ENCODE measurements at places on chromosomes 16 and 17.
A peak's percentile ranks its signal among the peaks of the same experiment; 100 is the strongest.

GRCh38 chr17:27664606-27664965 is 33.6 kb downstream of the LGALS9 start:
- no peak for DNase-seq

GRCh38 chr17:60305141-60305540 is 86.8 kb downstream of the USP32 start:
- DNase-seq, result no peak

- no peak for DNase-seq
These were observed 117.7 kb upstream of the FOXF1 start for GRCh38 chr16:86392436-86393152.

DNA sequence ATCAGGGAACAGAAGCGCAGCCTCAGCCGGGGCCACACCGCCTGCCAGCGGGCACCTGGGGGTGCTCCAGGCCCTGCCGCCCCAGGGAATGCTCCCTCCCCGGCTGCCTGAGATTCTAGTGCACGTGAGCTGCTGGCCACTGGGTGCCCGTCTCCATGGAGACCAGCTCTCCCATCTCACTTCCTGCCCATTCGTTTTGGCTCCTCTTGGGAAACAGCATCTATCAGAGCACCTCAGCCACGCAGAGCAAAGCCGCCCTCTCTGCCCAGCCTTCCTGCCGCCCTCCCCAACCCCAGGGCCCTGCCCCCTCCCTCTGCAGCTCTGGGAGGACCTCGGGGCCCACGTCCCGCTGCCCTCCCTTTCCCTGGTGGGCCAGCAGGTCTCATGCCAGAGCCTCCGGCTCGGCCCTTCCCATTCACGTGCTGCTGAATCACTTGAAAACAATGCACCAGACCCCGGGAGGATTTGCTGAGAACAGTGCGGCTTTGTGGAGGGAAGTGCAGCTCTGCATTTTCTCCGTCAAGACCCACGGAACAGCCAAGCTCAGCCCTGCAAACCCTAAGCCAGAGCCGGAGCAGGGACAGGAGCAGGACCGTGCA is 19.4 kb downstream of the CEP295NL start:
- peak; percentile 89 for DNase-seq

DNA sequence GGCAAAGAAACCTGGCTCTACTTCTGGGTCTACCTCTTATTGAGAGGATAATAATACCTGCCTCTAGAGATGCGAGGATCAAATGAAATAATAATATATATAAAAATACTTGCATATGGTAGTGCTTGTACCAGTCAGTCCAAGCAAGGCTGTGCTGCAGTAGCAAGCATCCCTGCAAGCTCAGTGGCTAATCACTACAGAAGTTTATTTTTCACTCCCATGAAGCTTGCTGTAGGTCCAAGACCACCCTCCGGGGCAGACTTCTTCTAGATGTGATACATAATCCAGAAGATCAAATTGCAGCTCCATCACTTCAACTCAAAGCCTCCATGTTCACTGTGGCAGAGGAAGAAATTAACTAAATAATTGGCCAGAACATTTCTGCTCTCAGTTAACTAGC is 48.9 kb upstream of the NKD1 start:
- no peak for DNase-seq

DNA sequence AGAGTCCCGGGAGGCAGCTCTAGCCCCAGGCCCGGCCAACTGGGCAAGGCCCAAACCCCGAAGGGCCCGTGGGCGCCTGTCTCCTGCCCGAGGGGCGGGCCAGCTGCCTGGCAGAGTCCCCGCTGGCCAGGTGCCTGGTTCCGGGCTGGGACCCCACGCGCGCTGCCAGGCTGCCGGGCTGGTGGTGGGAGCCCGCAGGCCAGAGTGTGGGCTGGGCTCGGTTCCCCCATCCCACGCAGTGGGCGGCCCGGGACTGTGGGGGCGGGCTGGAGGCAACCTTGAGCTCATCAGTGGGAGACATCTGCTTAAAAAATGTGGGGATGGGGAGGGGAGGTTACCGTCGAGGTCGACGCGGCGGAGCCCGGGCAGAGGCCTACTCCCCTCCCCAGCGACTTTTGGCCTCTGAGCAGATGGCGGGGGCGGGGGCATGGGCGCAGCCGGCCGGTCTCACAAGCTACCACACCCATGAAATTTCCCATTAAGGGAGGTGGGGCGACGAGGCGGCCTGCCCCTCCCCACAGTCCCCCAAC is 176.4 kb upstream of the GSE1 start:
- no peak for DNase-seq

DNA sequence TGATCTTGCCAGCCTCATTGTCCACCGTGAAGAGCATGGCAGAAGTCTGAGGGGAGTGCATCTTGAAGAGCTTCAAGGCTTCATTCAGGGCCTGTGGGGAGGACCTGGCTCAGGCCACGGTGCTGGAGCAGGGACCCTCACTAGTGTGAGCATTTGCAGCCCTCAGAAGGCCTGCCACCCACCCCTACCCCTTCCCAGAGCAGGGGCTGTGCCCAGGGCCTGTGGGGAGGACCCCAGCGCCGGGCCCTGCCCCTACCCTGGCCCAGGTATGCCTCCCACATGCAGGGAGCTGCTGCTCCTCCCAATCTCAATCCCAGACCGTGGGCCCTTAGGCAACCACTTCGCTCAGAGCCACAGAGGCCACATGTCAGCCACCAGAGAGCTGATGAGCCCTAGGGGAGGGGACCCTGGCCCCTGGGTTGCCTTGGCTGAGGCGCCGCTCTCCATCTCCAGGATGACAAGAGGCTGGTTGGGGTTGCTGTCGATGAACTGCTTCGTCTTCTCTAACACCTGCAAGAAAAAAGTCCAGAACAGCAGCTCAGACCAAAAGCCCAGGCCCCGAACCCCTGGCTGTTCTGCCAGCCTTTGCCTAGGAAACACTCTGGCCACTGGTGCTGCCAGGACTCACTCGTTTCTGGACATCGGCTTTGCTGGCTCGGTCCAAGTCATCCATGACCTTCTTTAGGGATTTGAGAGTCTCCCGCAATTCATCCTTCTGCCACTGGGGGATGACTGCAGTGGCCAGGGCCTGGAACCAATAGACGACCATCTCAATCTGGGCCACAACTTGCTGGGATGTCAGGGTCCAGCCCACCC is 1.8 kb upstream of the EXOSC6 start:
- DNase-seq, result no peak

DNA sequence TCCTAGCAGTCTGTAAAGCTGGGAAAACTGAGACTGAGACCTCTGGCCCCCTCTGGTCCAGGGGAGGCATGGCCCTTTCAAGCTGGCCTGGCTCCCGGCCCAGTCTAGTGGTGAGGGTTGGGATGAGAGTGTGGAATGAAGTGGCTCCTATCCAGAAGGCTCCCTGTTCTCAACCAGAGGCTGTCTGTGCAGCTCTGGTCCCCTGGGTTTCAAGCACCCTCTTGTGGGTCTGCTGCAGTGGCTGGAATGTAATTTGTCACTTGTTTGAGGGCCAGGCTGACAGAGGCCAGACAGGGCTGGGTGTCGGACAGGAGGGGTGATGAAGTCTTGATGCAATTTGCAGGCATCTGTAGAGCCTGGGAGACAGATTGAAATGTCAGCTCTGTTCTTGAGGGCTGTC is 22.1 kb upstream of the PHF12 start:
- no peak for DNase-seq

- no peak for DNase-seq
These were observed 4.2 kb upstream of the MAPK7 start for GRCh38 chr17:19374136-19374535.

GRCh38 chr17:15273141-15273793 is 8.1 kb upstream of the PMP22 start:
- DNase-seq, result no peak

- DNase-seq, result no peak
These were observed 1.1 kb downstream of the CEMP1 start for GRCh38 chr16:2529961-2530628.

All from anterior cingulate cortex (tissue), 58 donors.